ENCODE measurements at places on chromosomes 2 and 18.

GRCh38 chr2:136168720-136169119, 50.8 kb upstream of the CXCR4 start:
- DNase-seq: no peak

DNA sequence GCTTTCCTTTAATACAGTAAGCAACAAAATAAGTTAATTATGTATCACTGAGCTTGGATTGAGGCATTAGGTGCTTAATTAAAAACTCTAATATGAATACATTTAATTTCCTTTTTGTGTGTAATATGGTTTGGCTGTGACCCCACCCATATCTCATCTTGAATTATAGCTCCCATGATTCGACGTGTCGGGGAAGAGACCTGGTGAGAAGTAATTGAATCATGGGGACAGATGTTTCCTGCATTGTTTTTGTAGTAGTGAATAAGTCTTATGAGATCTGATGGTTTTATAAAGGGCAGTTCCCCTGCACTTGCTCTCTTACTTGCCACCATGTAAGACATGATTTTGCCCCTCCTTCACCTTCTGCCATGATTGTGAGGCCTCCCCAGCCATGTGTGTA, 325.4 kb upstream of the CDH7 start:
- no peak for DNase-seq

DNA sequence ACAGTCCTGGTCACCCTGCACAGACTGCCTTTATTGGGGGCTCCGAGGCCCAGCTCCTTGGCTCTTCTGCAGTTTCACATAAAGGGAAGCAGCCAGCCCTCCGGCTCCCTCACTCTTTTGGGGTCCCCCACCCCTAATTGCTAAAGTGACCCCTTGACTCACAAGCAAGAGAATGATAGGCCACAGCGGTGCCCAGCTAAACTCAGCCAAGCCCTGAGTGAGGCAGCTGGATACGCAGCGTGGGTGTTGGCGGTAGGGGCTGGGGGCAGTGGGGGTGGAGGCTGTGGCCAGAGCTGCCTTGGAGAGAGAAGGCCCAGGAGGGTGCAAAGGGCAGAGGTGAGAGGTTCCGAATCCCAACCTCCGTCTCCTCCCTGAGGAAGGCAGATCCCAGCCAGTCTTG, 25.5 kb upstream of the ALPP start:
- DNase-seq: no peak

GRCh38 chr18:963276-963675, 58.6 kb downstream of the ADCYAP1 start:
- no peak for DNase-seq

GRCh38 chr18:23380817-23381216, 72.3 kb upstream of the RIOK3 start:
- DNase-seq: no peak

- DNase-seq: no peak
These were observed 29.6 kb upstream of the ORC2 start for GRCh38 chr2:200993097-200993496.

DNA sequence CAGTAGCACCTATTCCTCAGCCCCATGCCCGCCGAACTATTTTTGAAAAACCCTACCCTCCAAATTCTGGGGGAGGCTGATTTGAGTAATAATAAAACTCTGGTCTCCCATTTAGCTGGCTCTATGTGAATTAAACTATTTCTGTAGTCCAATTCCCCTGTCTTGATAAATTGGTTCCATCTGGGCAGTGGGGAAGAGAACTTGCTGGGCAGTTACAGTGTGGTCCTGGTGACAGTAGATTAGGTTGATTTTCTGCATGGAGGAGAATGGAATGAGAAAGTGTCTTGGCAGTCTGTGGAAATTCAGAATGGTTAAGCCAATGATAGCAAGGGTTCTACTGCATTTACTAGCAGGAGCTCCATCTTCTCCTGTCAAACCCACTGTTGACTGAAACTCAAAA, 95.0 kb downstream of the SPP2 start:
- DNase-seq: no peak

Data from HuH-7.5 (cell line).